ENCODE measurements at places on chromosomes 11 and 22.

DNA sequence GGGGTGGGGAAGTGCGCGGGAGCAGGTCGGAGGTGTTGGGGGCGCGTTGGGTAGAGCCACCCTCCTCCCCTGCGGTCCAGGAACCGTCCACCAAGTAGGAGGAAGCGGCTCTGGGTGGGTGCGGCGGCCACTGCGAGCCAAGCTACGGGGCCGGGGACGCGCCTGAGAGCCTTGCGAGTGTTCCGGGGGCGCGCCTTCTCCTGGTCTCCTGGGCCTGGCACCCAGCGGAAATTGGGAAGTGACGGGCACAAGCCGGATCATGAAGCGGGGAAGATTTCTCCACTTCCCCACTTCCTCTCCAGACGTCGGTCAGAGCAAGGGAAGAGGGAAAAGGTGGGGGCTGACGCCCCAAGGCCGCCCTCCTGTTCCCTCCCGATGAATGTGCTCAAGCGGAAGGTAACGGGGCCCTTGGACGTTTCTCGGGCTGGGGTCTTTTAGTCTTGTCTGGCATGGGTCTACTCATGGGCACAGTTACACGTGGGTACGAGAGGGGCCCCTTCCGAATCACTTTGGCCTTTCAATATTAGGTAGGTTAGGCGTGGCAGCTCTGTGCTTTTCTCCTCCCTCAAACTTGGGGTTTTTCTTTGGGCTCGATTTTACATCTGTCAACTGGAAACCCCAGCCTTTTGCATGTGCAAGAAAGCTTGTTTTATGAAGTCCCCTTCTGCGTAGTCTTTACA is 865 bp downstream of the RBM14 start:
- DNase-seq: no peak

DNA sequence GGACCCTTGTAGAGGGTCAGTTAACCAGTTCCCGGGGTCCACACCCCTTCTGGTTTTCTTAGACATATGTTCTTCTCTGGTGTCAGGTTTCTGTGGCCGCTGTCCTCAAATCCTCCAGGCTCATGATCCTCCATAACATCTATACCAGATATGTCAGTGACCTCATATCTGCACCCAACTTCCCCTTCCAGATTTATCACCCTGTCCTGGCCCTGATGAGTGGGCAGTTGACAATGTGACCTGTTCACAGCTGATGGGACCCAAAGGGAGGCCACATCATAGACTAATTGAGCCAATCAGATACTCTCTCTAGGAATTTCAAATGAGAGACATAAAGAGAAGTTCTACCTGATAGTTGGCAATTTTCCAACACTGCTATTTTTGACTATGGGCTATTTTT is 5.1 kb downstream of the DKK3 start:
- no peak for DNase-seq

DNA sequence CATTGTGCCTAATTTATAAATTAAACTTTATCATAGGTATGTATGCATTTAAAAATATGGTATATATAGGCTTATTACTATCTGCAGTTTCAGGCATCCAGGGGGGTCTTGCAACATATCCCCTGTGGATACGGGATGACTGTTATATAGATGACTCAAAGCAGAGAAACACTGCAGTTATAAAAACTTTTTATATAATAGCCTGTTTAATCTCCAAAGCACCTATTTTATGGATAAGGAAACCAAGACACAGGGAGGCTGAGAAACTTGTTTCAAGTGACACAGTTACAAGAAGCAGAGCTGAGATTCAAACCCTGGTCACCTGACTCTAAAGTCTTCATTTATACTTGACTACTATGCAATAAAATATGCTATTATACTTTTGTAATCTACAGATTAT is 897.7 kb downstream of the KCNA4 start:
- DNase-seq: no peak

DNA sequence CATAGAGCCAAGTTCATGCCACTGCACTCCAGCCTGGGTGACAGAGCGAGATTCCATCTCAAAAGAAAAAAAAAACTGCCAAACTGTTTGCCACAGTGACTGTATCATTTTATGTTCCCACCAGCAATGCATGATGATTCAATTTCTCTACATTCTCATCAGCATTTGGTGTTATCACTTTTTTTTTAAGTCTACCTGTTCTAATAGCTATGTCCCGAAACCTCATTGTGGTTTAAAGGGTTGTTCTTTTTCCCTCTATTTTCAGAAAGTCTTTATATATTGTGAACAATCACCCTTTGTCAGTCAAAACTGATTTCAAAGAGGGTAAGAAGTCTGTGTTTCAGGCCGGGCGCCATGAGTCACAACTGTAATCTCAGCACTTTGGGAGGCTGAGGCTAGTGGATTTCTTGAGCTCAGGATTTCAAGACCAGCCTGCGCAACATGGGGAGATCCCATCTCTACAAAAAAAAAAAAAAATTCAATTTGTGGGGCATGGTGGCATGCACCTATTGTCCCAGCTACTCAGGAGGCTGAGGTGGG is 14.8 kb upstream of the FAM168A start:
- DNase-seq: no peak

- DNase-seq: no peak
Observed at GRCh38 chr11:19777377-19778102, 64.9 kb downstream of the NAV2 start.

- no peak for DNase-seq
Observed at GRCh38 chr11:116194156-116194904, 578.5 kb downstream of the BUD13 start.

GRCh38 chr11:61791737-61792309 is 576 bp downstream of the TMEM258 start:
- DNase-seq: no peak

GRCh38 chr22:47091246-47091651 is 328.8 kb downstream of the TBC1D22A start:
- DNase-seq: no peak

DNA sequence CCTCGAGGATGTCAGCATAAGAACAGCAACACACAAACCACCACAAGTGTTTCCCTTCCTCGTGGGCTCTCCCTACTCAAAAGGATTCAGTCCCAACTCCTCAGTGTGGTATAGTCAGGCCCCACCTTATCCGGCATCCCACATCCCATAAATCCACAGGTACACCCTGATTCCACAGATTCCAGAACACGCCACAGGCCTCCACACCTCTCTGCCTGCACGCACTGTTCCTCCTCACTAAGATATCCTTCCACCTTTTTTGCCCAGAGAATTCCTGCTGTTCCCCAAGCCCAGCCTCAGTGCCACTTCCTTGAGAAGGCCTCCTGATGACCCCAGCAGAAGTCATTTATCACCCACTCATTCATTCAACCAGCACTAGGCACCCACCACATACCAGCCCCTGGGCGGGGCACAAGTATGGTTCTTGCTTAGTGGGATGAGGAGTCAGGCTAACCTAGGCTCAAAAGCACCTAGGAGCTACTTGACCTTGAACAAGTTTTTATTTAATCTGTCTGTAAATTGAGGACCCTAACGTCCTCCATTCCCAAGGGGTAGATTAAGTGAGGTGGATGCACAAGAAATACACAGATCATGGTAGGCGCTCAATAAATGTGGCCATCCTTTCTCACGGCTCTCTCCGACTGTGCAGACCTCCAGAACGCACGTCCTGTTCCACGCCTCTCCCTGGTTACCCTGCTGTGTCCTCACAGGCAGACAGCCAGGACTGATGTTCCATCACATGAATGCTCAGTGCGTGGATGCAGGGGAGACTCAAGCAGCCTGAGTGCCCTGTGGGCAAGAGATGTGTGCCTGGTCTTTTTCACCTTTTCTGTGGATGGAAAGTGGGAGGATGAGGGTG is 2.1 kb upstream of the KCNJ4 start:
- no peak for DNase-seq

Measured in upper lobe of left lung (tissue), 6 donors.